Right cardiac atrium (tissue), 5 donors: ENCODE measurements at places on chromosomes 13 and 19.

GRCh38 chr13:37544995-37545394 lies 53.6 kb downstream of the POSTN start:
- DNase-seq, result no peak

DNA sequence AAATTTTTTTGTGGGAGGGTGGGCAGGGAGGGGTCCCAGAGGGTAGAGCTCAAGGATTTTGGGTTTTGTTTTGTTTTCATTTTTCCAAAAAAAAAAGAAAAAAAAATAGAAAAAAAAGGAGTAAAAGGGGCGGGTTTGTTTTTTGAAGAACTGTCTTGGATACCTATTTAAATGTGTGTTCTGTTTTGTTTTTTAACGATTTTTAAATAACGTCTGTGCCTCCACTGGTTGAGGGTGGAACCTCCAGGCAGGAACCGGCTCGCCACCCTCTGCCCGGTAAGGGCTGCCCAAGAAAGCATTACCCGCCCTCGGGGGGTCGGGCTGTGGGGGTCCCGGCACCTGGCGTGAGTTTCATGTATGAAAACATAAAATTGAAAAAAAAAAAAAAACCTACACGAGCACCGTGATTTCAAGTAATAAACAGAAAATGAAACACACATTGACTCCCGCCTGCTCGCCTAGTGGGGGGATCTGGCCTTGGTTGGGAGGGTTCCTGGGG lies 10.4 kb downstream of the MIDN start:
- peak; percentile 67 for DNase-seq

DNA sequence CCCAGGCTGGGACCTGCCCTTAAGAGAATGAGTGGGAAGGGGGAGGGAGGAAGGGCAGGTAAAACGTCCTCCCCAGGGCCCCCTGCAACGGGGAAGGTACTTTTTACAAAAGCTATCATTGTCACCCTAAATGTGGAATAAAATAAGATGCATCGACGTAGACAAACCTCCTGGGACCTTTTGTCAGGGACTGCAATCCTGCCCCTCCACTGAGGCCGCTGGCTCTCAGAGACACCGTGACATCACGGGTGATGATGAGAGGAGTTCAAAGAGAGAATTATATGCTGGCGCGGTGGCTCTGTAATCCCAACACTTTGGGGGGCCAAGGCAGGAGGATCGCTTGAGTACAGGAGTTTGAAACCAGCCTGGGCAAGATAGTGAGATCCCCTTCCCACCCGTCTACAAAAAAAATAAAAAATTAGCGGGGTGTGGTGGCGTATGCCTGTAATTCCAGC lies 1.8 kb upstream of the MYBPC2 start:
- DNase-seq, result no peak

DNA sequence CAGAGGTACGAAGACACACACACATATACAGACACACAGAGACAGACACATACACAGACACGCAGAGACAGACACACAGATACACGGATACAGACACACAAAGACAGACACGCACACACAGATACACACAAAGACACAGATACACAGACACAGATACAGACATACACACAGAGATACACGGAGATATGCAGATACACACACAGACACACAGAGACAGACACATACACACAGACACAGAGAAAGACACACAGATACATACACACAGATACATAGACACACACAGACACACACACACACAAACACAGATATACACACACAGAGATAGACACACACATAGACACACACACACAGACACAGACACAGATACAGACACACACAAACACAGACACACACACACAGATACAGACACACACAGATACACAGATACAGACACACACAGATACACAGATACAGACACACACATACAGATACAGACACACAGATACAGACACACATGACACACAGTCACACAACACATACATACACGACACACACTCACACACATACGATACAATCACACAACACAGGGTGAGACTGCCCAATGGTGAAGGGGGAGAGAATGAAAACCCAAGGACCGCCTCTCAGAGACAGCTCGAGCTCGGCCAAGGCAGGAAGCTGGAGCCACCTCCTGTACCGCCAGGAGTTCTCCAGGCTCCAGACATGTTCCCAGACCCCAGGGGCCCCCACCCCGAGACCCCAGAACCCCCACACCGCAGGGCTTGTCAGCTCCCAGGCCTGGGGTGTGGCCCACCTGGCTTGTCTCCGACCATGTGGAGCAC lies 8.8 kb upstream of the CCER2 start:
- no peak for DNase-seq

- DNase-seq, result peak; percentile 36
Measured at GRCh38 chr19:33216198-33216830, 9.3 kb downstream of the SLC7A10 start.

GRCh38 chr13:40024204-40024966 lies 368.9 kb downstream of the COG6 start:
- DNase-seq, result no peak

DNA sequence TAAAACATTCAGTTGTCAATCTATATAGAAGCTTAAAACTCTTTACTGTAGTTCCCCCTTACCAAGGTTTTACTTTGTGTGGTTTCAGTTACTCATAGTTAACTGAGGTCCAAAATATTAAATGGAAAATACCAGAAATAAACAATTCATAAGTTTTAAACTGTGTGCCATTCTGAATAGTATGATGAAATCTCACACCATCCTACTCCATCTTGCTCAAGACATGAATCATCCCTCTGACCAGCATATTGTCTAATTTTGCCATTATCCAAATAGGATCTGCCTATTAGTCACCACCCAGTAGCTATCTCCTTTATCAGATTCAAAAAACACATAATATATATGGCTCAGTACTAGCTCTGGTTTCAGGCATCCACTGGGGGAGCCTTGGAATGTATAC lies 22.4 kb downstream of the ZNF571 start:
- DNase-seq, result no peak

DNA sequence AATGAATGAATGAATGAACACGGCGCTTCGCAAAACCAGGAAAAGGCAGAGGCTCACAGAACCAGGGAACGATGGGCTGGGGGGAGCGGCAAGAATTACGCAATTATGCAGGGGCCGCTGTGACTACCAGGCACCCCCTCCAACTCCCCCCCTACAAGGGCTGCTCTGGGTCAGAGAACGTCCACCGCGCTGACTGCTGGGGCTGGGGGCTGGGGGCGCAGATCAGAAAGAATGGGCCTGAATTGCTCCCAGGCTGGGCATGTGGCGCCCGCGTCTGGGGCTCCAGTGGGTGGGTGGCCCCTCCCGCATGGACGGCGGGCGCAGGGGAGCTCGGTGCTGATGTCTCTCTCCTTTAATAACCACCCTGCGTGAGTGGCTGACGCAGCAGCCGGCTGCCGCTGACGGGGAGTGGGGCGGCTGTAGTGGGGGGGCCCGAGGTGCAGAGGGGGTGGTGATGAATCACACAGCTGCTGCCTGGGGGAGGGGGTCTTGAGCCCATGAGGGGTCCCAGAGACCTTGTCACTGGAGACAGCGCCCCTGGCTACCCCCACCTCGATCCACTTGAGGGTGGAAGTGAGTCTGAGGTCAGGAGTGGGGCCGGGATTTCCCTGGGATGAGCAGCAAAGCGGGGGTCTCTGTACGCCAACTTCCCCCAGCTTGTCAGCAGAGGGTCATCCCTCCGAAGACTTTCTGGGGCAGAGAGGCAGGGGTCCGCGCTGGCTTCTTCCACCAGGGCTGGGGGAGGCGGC lies 1.5 kb upstream of the CIRBP start:
- DNase-seq, result peak; percentile 69

- no peak for DNase-seq
Measured at GRCh38 chr19:13633109-13633508, 126.8 kb upstream of the CACNA1A start.

- no peak for DNase-seq
Measured at GRCh38 chr19:4916292-4917082, 7.2 kb downstream of the UHRF1 start.

DNA sequence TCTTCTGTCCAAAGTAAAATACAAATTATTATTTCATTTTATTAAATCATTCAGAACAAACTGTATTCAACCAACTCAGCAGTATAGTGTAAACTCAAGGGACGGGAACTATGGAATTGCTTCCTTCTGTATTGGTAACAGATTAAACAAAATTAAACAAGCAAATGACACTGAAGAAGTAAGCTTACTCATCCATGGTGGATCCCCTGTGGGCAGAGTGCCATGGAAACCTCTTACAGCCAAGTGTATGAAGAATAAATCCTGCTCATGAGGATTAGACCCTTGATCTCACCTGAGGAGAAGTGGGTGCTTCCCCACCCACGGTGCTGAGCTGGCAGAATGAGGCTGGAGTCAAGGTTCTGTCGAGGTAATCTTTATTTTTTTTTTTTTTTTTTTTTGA lies 18.0 kb upstream of the RFXAP start:
- DNase-seq, result no peak

GRCh38 chr13:80334597-80335260 lies 6.2 kb downstream of the SPRY2 start:
- DNase-seq, result no peak

- no peak for DNase-seq
Measured at GRCh38 chr13:98514288-98514687, 62.6 kb downstream of the STK24 start.

DNA sequence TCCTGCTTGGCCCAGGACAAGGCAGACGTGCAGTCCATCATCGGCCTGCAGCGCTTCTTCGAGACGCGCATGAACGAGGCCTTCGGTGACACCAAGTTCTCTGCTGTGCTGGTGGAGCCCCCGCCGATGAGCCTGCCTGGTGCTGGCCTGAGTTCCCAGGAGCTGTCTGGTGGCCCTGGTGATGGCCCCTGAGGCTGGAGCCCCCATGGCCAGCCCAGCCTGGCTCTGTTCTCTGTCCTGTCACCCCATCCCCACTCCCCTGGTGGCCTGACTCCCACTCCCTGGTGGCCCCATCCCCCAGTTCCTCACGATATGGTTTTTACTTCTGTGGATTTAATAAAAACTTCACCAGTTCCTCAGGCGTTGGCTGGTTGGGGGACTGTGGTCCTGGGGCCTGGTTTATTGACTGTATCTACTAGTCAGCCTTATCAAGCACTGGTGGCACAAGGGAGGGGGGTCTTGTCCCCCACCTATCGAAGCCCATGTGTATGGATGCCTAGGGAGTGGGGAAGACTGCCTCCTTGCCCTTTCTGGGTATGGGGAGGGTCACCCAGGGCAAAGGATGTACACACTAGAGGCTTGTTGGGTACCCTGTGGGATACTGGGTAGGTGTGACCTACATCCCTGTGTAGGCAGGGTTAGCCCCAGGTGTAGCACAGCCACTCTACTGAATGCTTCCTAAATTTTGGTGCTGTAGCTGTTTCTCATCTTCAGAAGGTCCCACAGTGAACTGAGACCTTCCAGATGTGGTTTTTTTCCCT lies 4.4 kb downstream of the CHMP2A start:
- no peak for DNase-seq

GRCh38 chr13:41767801-41768200 lies 193.1 kb downstream of the VWA8 start:
- DNase-seq, result no peak

DNA sequence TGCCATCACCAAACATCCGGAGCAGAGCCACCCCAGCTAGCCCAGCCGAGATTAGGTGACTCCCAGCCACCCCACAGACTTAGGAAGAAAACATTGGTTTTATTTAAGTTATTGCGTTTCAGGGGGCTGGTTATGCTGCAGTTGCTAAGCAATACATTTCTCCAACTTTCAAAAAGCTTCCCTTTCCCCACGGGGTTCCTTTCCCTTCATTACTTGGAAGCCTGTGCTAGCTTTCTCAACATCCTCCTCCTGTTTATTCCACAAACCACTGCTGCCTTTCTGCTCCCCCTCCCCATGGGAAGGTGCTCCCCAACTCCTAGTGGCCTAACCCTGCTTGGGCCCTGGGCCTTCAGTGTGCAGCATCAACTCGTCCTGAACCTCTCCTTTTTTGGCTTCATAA lies 52.6 kb downstream of the CDADC1 start:
- no peak for DNase-seq

DNA sequence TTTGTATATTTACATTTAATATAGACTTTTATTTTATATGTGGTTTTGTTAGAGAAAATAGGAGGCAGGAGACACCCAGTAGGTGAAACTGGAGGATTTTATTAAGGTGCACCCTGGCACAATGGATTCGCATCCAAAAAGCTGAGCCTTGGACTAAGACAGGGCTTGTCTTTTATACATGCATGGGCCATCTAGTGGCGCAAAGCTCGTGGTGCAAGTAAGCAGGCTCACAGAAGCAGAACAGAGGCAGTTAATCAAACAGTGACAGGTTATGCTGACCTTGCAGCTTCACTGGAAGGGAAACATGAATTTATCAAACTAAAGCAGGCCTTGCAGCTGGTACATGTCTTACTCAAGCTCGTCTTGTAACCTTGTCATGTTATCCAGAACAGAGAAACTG lies 58.8 kb upstream of the ZNF681 start:
- no peak for DNase-seq

GRCh38 chr13:43222086-43222485 lies 198.7 kb downstream of the DNAJC15 start:
- no peak for DNase-seq

- no peak for DNase-seq
Measured at GRCh38 chr19:42081584-42082203, 5.7 kb downstream of the ZNF574 start.

GRCh38 chr13:109870274-109870673 lies 83.9 kb upstream of the IRS2 start:
- DNase-seq, result no peak

DNA sequence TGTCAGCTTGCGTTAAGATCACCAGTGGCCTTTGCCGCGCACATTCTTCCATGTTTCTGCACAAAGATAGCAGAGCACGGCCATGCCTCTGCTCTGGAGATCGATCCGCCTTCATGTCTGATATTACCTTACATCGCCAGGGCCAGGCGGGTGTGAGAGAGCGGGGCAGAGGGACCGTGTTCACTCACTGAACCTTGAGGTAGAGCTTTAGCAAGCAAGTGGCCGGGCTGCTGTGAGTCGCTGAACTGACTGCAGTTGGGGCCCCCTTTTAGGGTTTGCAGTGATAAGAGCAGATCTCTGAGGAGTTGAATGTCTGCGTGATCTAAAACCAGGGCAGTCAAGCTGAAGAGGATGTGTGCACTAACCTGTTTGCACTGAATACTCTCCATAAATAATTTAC lies 275.4 kb upstream of the OBI1 start:
- DNase-seq, result no peak

DNA sequence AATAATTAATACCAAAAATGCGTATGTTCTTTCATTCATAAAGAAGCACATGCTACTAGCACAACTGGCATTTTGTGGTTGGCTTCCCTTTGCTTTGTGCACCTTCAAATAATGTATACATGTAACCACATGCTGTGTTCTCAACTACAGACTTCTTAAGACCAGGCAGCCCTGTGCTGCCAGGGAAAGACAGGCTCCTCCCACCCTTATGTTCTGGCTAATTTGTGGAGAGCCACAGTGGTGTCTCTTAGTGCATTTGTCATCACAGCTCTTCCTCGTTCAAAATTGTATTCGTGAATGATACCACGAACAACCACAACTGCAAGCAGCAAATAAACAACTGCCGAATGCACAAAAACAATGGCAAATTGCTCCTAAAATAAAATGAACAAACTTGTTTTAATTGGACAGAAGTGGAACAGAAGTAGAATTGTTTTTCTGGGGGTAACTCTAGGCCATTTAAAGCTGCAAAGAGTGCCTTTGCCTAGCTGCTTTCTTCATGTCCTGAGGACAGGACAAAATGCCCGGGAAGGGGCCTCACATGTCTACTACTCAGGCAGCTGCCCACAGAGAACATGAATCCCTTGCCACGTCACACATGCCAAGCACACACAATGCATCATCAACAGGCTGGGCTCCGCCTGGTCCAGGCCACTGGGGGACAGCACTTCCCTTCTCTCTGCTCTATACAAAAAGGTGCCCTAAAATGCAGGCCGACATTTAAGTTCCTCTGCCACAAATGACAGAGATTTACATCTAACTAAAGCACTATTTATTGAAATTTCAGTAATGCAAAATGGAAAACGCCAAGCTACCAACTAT lies 21.7 kb downstream of the IRS2 start:
- peak; percentile 56 for DNase-seq

- peak; percentile 90 for DNase-seq
Measured at GRCh38 chr19:19134687-19135158, 3.6 kb downstream of the TMEM161A start.
